ENCODE measurements at places on chromosomes 11 and 22.

- DNase-seq: peak; percentile 40
These were observed 145.7 kb upstream of the B3GAT1 start for GRCh38 chr11:134557571-134558257.

- DNase-seq: no peak
These were observed 20.2 kb downstream of the MYO18B start for GRCh38 chr22:25762147-25762546.

- no peak for DNase-seq
These were observed 213.3 kb downstream of the MYO18B start for GRCh38 chr22:25955323-25955722.

- DNase-seq: no peak
These were observed 6.9 kb downstream of the MUC6 start for GRCh38 chr11:1029654-1030053.

- DNase-seq: no peak
These were observed 67.9 kb upstream of the SEPTIN5 start for GRCh38 chr22:19646383-19646782.

- DNase-seq: no peak
These were observed 49.8 kb downstream of the ARHGAP8 start for GRCh38 chr22:44802071-44802700.

DNA sequence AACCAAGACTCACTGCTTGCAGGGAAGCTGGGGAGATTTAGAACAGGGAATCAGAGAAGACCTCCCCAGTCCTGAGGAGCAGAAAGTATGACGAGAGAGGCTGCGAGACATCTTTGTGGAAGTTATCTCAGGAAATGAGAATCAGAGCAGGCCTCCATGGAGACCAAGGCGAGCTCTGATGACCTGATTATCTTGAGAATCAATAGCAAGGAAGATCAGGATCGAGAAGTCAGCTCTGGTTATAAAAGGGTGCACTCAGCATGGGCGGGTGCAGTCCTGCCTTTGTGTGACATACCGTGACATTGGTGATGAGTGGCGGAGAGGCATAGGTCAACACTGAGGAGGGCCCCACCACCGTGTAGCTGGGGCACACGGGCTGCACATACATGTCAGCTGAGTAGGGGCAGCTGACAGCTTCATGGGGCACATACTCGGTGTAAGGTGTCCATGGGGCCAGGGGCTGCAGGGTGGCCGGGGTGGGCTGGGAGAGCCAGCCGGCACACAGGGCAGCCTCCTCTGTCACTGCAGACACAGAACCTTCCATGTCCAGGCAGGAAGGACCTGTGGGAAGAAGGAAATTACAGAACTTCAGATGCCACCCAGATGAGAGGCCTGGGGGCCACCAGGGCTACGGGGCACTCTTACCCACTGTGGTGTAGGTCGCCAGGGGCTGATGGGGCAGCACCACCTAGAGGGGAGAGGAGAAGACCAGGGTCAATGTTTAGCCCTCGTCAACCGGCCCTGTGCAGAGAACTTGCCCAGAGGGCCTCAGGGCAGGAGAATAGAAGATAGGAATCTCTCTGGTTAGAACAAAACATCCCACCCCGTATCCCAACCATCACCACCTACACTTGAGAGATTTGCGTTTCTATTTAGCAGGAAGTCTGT is 21.7 kb downstream of the POU2AF1 start:
- DNase-seq: peak; percentile 78

DNA sequence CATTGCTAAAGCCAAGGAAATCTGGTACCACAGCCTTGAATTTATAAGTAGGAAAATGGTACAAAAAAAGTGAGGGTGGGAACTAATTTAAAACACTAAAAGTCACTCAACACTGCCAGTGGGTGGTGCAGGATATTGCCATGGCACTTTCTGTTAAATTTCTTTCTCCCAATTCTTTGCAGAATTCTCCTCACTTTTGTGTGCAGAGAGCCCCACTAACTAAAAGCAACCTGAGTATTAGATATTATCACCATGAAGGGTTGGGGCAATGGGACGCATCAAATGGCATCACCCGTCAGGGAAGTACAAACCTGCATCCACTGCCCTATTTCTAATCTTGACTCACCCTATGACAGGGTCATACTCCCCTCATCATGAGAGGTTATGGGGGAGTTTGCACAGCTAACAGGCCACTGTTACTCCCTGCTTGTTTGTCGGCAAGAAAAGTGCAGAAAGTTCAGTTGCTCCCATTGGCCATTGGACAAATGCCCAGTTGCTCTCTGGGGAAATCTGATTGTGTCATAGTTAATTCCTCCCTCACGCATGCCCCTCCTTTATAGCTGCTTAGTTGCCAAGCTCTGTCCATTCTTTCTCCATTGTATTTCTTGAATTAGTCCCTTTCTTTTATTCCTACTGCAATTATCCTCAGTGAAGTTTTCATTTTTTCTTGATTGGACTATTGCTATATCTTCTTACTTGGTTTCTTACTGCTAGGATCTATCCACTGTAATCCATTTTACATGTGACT is 93.8 kb upstream of the BLID start:
- no peak for DNase-seq

GRCh38 chr22:46635756-46636155 is 15.6 kb downstream of the GRAMD4 start:
- no peak for DNase-seq

DNA sequence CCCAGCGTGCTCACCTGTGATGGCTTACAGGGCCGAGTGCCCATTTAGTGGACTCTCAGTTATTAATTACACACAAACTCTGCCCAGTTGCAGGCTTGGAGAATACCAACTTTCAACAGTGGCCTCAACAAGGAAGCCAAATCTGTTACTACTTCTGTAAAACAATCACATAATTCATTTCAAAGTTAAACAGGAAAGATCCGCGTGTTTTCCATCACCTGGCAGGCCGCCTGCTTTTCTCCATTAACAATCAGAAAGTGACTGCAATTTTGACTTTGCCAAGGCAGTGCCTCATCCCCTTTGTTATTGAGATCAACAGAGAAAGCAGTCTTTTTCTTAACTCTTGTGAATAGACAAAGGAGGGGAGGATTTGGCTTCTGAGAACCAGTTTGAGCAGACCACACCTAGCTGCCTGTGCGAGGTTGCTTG is 77.7 kb downstream of the BARX2 start:
- DNase-seq: no peak

- DNase-seq: no peak
These were observed 10.0 kb upstream of the CD5 start for GRCh38 chr11:61092280-61092766.

GRCh38 chr11:125175896-125176575 is 11.5 kb downstream of the PKNOX2 start:
- DNase-seq: no peak

DNA sequence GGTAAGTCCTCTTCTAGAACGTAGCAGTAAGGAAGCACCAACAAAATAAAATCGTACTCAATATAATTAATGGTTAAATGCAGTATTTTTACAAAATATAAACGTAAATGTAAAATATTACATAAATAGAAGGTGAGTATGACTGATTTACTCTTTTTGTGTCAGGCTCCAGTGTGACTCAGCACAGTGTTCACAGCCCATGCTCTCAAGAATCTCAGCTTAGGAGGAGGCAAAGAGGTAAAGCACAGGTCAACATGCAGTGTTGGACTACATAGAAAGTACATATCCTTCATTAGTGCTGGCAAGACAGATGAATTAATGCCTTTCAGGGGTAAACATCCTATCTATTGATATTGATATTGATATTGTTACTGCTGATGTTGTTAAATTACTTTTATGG is 2050.6 kb upstream of the RAG2 start:
- no peak for DNase-seq

DNA sequence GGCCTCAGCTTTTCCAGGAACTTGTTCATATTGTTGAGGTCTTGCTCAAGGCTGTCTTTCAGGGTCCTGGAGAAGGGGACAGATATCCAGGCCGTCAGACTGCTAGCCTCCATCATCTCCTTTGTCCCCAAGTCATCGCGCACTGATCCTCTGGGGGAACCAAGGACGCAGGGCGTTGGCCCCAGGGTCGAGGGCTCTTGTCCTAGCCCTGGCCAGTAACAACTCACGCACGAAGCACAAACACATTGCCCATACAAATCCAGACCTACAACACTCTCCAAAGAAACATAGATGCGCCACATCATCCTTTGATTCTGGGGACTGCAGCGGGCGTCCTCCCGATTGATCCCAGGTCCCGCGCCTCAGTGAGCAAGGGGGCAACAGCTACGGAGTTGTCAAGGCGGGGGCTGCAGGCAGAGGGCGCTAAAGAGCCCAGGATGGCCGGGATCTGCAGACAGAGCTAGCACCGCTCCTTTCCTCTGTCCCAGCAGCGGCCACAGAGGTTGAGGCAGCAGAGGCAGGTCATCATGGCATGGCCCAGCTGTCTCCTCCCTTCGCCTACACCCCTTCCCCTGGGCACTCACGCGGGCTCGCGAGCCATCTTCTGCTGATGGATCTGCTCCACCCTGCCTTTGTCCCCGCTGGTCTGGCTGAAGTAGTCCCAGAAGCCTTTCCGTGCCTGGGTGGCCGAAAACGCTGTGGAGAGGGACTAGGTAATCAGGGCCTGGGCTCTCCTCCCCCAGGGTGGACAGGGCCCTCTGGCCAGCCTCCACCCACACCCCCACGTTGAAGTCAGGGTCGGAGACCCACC is 472 bp downstream of the APOA5 start:
- no peak for DNase-seq

DNA sequence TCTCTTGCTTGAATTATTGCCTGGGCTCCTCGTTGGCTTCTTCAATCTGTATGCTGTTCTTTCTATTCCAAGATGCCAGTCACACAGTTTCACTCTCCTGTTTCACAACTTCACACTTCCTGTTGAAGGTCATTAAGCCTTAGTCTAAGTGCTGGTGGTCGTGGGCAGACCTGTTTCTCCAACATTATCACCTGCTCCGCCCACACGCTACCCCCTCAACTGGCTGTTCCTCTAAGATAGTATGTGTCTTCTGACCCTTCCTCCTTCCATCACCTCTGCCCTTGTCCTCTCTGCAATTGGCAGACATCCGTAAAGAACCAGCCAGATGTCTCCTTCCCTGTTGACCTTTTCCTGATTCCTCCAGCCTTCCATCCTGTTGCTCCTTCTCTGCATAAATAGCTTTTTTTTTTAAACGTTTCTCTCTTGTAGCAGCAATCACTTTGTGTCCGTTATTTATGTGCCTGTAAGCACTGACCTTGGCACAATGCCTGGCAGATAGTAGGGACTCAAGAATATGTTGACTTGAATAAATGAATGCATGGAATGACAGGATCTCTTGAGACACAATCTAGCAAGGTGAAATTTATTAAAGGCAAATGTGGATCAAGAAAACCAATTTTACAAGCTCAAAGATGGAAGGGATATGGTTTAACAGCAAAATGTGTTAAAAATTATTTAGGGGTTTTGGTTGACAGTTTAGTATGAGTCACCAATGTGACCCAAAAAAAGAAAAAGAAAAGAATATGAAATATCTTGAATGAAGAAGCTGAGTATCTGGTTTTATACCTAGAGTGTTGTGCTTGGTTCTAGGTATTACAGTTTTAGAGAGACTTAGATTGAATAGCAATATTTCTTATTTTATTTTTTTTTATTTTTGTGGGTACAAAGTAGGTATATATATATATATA is 12.6 kb downstream of the DIXDC1 start:
- DNase-seq: no peak

GRCh38 chr11:100908746-100909145 is 220.9 kb downstream of the PGR start:
- no peak for DNase-seq

DNA sequence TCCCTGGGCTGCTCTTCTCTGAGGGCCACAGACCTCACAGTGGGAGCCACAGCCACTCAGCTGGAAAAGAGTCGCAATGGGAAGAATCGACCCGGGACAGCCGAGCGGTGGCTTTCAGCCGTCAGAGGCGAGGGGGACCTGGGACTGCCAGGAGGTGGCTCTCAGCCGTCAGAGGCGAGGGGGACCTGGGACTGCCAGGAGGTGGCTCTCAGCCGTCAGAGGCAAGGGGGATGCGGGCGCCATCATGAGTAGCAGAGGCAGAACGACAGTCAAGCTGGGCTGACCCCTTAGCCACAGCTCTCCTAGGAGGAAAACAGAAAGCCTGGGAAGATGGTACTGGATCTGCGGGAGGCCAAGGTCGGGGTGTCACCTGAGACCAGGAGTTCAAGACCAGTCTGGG is 14.9 kb upstream of the MUC2 start:
- no peak for DNase-seq

DNA sequence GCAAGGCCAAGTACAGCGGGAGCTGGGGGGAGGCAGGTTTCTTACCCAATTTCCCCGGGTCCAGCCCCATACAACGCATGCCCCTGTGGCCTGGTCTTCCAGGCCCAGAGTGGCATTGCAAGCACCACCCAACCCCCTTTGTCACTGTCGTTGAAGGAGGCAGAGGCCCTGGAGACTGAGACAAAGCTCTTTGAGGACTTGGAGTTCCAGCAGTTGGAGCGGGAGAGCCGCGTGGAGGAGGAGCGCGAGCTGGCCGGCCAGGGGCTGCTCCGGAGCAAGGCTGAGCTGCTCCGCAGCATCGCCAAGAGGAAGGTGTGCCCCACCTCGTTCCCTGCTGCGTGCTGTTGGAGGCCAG is 27.8 kb downstream of the PHLDB1 start:
- DNase-seq: no peak

GRCh38 chr11:765025-765801 is 12.1 kb downstream of the GATD1 start:
- DNase-seq: no peak

- DNase-seq: no peak
These were observed 772 bp downstream of the SBF1 start for GRCh38 chr22:50473855-50474671.

- no peak for DNase-seq
These were observed 78.8 kb downstream of the LARGE1 start for GRCh38 chr22:33841281-33842005.

GRCh38 chr11:95157824-95158223 is 68.2 kb downstream of the ENDOD1 start:
- no peak for DNase-seq

DNA sequence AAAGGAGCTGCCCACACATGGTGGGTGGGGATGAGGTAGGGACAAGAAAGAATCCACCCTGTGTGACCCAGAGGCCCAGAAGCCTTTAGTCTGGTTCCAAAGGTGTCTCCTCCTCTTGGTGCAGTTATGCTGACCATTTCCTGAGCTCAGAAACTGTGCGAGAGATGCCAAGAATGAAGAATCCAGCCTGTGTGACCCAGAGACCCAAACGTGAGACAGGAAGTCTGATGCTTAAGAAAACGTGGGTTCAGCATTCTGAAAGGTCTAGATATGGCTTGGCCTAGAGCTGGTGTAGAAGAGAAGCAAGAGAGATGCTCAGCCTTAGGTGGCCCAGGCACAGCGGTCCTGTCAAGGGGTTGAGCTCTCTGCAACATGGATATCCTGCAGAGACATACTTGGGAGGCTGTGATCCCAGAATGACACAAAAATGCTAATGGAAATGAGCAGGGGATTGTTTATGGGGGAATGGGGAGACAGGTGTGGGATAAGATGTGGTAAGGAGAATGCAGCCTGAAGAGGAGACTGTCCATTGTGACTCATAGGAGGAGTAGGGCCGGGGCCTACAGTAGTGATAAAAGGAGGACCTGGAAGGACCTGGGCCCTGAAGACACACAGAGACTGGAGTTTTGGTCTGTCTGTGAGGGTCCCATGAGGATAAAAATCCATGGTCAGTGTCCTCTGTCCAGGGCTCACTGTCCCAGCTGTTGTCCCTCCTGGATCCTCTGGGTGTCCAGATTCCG is 79.0 kb downstream of the ZNF280B start:
- no peak for DNase-seq

- DNase-seq: no peak
These were observed 789 bp upstream of the KDM2A start for GRCh38 chr11:67118181-67118766.
